ENCODE measurements at places on chromosomes 7 and 10.

DNA sequence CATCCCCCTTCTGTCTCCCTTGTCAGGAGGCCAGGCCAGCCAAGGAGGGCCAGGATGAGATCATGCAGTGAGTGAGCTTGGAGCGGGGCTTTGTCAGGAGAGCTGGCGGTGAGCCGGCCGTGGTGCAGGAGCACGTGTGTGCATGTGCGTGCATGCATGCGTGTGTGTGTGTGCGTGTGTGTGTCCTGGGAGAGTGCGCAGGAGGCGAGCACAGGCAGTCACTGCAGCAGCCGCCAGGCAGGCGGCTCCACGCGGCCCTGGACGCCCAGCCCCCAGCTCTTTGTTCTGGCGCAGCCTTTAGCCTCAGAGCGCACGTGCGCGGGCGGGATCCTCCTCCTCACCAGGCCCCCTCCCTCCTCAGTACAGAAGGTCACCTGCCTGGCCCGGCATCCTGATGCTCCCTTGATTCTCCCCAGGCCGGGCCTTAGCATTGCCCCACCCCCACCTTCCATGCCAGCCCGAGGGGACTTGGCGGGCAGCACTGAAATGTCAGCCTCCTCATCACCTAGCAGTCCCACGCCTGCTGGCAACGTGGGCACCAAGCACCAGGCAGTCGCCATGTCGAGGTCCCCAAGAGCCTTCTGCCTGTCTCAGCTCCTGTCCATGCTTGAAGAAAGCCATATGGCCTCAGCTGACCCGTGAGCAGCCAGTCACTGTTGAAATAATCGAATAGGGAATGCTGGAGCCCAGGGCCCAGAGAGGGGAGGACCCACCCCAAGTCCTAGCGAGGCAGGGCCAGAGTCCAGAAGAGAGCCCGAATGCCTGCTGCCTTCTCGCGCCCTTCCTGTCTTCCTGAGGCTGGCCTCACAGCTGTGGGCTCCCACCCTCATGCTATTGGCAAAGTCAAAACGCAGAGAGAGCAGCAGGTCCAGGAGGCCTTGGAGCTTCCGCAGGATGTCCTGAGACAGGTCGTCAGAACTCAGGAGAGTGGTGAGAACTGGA, 125.9 kb upstream of the PPIF start:
- no peak for DNase-seq

GRCh38 chr7:54996391-54996790, 22.4 kb upstream of the EGFR start:
- DNase-seq, result no peak

GRCh38 chr10:124423813-124424212, 5.1 kb upstream of the OAT start:
- no peak for DNase-seq

DNA sequence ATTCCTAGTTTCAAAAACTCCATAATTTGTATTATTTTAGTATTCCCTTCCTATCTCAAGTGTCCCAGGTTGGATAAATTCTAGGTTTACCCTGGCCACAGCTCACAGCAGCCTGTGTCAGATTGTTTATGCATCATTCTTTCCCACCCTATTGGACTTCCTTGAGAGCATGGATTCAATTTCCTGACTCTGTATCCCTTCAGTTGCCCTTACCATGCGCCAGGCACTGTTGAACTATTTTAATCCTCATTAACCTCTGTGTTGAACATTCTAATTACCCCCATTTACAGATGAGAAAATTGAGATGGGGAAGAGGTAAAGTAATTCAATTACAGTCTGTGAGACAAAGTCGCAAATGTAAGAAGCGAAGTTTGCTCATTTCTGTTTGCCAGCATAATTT, 58.8 kb downstream of the STEAP1B start:
- DNase-seq, result no peak

GRCh38 chr10:98444314-98445006, 2.3 kb downstream of the HPS1 start:
- DNase-seq, result no peak

- DNase-seq, result no peak
Observed at GRCh38 chr7:105188201-105188600, 174.2 kb downstream of the KMT2E start.

- DNase-seq, result no peak
Observed at GRCh38 chr10:89655722-89656121, 10.7 kb upstream of the PANK1 start.

Data from GM18507 (cell line).